ENCODE measurements at places on chromosomes 13 and 19.

- no peak for DNase-seq
Observed at GRCh38 chr13:38213314-38213713, 136.3 kb upstream of the UFM1 start.

DNA sequence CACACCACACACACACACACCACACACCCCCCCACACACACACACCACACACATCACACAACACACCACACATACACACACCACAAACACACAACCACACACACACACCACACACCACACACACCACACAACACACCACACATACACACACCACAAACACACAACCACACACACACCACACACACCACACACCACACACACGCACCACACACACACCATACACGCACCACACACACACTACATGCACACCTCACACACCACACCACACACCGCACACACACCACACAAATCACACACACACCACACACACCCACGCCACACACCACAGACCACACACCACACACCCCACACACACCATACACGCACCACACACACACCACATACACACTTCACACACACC, 83.5 kb downstream of the ZNF557 start:
- DNase-seq: no peak

- no peak for DNase-seq
Observed at GRCh38 chr19:7638802-7639465, 2.0 kb downstream of the STXBP2 start.

- DNase-seq: no peak
Observed at GRCh38 chr13:37868691-37869505, 674 bp downstream of the TRPC4 start.

DNA sequence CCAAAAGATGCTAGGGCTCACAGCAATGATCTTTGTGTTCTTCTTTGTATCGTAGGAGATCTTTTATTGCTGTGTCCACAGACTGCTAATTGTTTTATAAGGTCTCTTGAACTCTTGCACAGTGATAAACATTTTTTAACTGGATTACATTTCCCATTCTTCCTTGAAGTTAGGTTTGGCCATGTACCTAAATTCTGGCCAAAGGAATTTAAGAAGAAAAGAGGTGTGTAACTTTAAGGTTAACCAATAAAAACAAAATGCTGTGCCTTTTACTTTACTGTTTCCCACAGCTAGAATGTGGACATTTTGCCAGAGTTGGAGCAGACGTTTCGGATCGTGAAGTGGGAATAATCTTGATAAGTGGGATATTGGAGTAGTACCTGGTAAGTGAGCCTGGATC, 82.6 kb upstream of the GPC6 start:
- DNase-seq: no peak

DNA sequence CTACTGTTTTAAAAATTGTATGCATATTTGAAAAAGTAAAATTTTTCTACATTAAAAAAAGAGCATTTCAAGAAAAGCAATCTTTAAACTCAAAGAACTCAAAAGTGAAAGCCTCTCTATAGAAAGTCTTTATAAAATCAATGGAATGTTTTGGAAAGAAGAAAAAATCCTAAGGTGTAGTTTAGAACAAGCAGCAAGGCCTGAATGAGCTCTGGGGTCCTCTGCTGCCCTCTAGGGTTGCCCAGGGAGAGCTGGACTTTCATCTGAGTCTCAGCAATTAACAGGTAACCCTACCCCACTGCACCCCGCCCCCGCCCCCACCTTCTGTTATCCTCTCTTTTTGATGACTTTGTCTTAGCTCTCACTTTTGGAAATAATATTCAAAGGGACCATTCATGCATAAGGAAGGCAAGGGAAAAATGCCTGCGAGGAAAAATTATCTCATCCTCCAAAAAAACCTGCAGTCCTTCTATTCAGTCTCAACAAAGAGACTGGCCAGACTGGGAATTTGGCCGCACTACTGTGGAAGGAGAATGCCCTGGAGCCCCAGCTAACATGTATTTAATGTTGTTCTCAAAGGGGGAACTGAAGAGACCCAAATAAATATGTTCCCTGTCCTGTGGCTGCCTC, 24.1 kb downstream of the SLC25A30 start:
- DNase-seq: no peak

- peak; percentile 25 for DNase-seq
Observed at GRCh38 chr19:45250832-45251451, at the start of gene MARK4. MARK4 (plus strand) TSS chr19:45251271; CDS start chr19:45251589, 318 bp downstream.

GRCh38 chr19:55165952-55166529, 372 bp downstream of the DNAAF3 start:
- no peak for DNase-seq

GRCh38 chr13:110877737-110878258, 37.1 kb downstream of the ANKRD10 start:
- no peak for DNase-seq

DNA sequence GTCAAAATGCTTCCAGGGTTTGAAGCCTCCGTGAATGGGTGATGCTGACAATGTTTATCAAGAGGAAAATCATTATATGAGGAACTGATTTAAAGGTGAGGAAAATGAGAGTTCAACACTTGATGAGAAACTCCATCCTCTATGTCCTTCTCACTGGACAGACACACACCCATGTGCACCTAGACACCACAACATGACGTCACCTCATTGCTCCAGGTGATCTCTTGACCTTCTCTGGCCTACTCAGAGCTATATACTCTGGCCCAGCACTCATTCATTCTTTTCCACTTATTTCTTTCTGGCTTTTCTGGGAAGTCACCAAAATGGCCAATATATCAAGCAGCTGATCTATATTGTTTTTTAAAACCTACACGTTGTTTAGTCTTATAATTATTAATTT, 778.7 kb upstream of the PCDH20 start:
- DNase-seq: no peak

GRCh38 chr13:112838842-112839117, 130.2 kb upstream of the MCF2L start:
- DNase-seq: no peak

GRCh38 chr19:45045671-45046353, 7.0 kb downstream of the CLASRP start:
- DNase-seq: peak; percentile 71

DNA sequence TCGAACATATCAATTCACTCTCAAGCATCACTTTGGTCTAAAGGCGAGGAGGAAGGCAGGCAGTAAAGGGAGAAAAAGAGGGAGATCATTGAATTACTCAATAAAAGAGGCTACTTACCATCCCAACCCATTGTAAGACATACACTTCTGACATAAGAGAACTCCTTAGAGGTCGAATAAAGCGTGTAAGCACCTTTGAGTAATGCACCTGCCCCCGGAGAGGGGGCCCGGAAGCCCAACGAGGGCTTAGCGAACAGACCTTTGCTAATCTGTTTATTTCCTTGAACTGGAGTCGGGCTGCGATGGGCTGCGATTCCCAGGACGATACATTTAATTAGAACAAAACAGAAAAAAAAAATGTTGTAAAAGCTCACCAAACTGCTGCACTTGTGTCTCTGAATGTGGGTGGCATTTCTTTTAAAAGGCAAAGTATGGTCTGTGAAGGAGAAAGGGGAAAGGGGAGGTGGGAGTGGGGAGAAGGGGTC, 3.0 kb downstream of the ZC3H4 start:
- DNase-seq: no peak

DNA sequence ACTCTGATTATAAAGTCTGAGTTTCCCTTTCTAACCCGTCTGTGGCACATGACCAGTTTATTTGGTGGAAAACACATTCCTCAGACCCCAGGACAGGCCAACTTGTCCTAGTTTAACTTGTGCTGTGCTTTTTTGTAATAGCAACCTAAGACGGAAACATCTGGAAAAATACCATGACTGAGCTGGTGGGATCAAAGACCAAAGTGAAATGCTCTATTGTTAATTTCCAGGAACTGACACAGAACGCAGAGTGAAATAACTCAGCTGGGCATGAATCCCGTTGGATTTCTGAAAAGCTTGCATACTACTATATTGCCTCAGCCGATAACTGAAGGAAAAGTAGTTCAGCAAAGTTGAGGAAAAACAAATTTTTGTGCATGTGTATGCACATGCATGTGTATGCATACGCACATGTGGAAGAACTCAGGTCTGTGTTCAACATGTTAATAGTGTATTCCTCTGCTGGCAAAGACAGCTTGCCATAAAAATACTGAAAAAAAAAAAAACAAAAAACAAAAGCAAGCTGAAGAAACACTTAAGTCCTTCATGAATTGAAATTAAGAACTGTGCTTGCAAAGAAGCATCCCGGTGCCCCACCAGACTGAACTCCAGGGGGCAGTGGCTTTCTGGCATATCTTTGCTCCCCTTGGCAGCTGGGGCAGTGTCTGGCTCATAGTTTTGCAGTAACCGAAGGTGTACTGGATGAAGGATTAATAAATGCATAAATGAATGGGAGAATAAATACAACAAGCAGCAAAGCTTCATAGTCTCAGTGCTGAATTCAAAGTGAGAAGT, 187.8 kb downstream of the LHFPL6 start:
- no peak for DNase-seq

DNA sequence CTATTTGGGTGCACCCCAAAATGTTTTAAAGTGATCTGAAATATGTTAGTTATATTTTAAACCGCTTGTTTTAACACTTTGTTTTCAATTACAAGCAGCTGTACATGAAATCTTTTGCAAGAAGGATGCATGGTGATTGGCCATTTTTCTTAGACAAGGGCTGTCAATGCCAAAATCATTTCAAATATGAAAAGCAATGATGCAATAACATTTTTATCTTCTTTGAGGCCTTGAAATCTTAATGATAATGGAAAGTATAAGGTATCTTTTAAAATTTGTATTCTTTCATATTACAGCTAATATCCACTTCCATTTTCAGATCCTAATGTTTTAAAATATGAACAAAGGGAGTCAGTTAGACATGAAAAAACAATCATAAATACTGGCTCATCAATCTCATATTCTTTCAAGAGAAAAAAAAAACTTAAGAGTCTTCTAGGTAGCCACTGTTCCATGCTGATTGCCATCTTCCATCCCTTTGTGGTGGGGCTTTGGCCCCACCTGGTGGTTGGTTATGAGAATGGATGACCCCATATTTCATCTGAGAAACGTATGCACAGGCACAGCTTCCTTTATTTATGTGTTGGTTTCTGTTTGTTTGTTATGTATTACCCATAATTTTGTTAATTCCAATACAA, 330.3 kb upstream of the MIR17HG start:
- DNase-seq: no peak

DNA sequence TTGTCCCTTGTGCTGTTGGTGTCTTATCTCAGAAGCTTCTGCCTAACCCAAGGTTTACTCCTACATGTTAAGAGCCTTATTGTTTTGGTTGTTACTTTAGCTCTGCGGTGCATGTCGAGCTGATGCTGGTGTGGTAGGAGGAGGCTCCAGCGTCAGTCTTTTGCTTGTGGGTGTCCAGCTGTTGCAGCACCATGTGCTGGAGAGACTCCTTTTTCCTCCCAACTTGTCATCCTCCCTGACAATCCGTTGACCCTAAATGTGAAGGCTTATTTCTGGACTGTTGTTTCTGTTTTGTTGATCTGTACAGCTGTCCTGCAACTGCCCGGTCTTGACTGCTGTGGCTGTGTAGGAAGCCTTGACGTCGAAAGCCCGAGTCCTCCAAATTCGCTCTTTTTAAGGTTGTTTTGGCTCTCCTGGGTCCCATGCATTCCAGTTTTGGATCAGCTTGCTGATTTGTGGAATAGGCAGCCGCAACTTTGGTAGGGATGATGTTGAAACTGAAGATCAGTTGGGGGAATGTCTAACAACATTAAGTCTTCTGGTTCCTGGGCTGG, 15.3 kb downstream of the NAXD start:
- no peak for DNase-seq

DNA sequence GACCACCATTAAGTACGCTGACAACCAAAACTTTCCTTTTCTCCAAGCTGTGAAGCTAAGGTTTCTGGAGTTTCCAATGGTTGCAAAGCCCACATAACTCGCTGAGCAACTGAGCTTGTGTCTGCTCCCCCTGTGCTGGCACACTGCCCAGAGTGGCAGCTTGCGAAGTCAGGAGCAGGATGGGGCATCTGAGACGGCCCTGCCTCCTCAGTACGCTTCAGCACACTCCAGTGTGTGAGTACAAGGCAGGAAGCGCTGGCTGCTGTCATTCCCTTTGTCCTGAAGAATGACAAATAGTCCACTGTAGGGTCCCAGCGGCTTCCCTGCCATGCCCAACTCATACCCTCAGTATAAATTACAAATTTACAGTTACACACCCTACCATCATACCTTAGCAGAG, 51.5 kb downstream of the SKA3 start:
- DNase-seq: no peak

GRCh38 chr19:18961767-18962620, 21.0 kb upstream of the HOMER3 start:
- DNase-seq: no peak

- peak; percentile 67 for DNase-seq
Observed at GRCh38 chr19:7293762-7294557, at the start of gene INSR. INSR (minus strand) TSS chr19:7294414; CDS start chr19:7293891, 523 bp downstream.

- DNase-seq: no peak
Observed at GRCh38 chr19:5358173-5358800, 17.7 kb upstream of the PTPRS start.

GRCh38 chr19:54478677-54479266, 5.7 kb upstream of the CDC42EP5 start:
- no peak for DNase-seq

DNA sequence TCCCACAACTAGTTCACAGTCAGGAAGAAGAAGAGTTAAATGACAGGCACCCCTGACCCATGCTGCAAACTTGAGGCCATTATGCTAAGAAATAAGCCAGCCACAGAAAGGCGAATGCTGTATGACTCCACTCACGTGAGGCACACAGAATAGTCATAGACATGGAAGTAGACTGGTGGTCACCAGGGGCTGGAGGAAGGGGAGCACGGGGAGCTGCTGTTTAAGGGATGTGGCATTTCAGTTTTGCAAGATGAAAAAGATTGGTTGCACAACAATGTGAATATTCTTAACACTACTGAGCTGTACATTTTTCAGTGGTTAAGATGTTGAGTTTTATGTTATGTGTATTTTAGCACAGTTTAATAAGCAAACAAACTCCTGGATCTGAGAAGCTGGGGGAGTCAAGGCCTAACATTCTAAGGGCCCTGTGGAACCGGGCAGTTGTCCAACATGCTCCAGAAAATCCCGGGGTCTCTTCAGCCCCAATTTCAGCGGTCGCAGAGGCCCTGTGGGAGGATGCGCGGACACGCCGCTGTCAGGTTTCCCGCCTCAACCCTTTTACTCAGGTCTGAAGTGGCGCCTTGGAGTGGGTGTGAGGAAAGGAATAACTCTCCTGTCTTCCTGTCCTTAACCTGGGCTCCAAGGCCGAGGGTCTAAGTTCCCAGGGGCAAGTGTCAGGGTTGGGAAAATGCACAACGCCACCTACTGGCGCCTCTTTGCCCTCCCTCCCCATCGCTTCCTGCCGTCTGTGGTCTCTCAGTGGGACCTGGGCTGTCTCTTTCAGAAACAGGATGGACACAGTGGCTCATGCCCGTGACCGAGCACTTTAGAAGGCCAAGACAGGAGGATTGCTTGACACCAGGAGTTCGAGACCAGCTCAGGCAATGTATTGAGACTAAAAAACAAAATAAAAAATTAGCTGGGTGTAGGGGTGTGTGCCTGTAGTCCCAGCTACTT, 4.4 kb upstream of the TMEM272 start:
- no peak for DNase-seq

- DNase-seq: no peak
Observed at GRCh38 chr13:25214491-25215252, 42.6 kb upstream of the AMER2 start.

GRCh38 chr13:38905861-38906260, 84.8 kb downstream of the STOML3 start:
- no peak for DNase-seq

GRCh38 chr13:24348797-24349515, 39.6 kb downstream of the C1QTNF9 start:
- DNase-seq: no peak

GRCh38 chr13:75458696-75459422, 23.1 kb downstream of the TBC1D4 start:
- DNase-seq: no peak

GRCh38 chr13:113220141-113220598, 10.8 kb downstream of the CUL4A start:
- no peak for DNase-seq

All from nucleus accumbens (tissue), 56 donors.